Stimulated activated CD8-positive, alpha-beta memory T cell treated with anti-CD3 and anti-CD28 coated beads, Interleukin-2, amount 100 ng/mL, for 48 hours (primary cell): ENCODE measurements at places on chromosomes 11 and 22.

DNA sequence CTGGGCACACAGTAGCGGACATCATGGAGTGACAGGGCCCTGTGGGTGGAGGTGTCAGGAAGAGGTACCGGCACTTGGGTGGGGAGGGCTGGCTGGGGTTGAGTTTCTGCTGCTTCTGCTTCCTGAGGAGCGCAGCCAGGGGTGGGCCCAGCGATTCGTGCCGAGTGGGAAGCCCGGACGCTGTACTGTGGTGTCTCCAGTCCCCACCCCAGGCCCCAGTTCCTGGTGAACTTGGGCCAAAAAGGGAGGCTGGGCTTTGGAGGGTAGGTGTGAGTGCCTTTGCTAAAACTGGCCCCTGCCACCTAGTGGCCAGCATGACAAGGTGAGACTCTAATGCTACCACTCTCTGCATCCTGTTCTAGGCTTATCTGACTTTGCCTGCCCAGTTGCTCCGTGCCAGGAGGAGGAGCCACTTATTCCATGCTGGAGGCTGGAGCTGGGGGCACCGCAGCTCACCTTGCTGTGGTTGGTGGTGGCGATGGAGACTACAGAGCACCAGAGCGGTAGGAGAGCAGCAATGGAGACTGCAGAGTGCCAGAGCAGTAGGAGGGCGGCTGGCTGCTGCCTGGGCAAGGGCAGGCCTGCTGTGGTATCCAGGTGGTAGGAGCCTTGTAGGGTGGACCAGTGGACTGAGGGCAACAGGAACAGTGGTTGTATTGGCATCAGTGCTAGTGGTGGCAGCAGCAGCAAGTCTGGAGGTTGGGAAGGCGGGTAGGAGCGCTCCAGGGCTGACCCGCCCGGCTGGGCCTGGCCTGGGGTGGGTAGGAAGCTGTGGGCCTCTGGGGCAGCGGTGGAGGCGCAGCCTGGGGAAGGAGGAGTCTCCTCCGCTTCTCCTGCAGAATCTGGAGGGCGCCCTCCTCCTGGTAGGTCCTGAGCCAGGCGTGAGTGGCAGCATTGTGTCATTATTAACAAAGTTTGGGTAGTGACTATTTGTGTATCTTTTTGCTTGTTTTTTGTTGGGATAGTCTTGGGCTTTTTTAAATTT, 2.2 kb upstream of the RFPL2 start:
- DNase-seq = no peak

GRCh38 chr11:3159296-3160190, 5.6 kb downstream of the OSBPL5 start:
- DNase-seq = no peak

DNA sequence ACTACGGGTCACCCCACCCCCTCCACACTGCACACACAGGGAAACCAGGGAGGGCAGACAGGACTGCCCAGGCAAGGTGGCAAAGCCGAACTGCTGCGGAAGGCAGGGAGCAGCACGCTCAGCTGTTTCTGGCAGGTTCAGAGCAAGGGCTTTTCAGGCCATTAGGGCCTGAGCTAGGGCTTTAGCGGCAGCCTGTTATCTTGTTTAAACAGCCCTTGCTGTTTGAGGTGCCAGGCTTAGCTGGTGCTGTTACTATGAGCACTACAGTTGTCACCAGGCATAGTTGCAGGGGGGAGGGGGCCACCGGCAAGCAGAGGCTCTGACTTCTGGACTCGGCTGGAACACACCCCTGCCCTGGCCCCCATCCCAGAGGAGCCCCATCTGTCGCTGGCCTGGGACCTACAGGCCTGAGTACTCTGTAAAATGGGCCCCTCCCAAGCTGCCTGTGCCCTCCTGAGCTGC, 34.9 kb downstream of the RSPH14 start:
- DNase-seq = no peak

DNA sequence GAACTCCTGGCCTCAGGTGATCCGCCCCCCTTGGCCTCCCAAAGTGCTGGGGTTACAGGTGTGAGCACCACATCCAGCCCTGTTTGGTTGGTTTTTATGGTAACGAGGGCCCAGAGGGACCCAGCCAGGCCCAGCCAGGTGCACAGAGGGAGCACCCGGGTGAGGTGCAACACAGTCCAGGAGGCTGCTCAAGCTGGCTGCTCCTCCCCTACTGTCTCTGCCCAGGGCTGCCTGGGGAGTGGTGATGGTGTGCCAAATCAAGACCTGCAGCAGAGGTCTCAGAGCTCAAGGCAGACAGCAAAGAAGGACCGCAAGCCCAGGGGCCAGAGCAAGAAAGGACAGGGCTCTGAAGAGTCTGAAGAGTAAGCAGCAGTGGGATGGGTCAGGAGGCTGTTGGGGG, 1.4 kb downstream of the TSGA10IP start:
- no peak for DNase-seq

DNA sequence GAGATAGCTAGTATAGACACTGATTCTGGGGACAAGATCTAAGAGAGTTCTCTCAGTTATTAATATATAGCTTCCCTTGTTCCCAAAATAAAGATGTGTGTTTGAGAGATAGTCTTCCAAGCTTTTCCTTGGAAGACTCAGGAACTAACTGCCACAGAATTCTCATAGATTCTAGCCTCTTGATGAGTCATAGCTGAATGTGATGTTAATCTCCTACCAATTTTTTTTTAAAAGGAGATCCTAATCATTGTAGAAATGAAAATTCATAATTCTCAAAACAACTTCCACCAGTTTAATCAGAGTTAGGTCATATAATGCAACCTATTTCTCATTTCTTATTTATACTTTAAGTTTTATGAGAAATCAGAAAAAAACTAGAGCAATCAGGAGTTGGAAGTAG, 148.8 kb downstream of the JRKL start:
- no peak for DNase-seq

DNA sequence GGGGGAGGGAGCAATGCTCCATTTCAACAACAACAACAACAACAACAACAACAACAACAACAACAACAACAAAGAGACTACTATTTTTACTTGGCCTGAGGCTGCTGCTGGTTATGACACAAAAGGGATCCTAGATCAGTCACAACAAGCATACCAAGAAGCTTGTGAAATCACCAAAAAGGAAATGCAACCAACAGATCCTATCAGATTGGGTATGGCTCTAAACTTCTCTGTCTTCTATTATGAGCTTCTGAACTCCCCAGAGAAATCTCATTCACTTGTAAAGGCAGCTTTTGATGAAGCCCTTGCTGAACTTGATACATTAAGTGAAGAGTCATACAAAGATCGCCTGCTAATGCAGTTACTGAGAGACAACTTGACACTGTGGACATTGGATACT, 10.5 kb upstream of the MS4A2 start:
- no peak for DNase-seq

GRCh38 chr11:109338131-109338530, 83.9 kb upstream of the C11orf87 start:
- DNase-seq = no peak

GRCh38 chr11:83019888-83020579, 51.7 kb downstream of the RAB30 start:
- no peak for DNase-seq

- no peak for DNase-seq
Observed at GRCh38 chr11:70020336-70021214, 57.5 kb upstream of the ANO1 start.

DNA sequence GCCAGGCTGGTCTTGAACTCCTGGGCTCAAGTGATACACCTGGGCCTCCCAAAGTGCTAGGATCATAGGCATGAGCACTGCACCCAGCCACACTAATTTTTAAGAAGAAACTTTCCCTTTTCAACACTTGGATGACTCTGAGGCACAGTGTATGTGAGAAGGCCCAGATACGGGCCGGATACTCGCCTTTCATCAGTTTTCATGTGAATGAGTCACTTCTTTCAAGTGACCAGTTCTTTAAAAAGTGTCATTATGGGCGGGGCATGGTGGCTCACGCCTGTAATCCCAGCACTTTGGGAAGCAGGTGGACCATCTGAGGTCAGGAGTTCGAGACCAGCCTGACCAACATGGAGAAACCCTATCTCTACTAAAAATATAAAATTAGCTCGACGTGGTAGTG, 120.8 kb downstream of the CTTN start:
- DNase-seq = no peak

GRCh38 chr22:29206372-29207242, 911 bp downstream of the EMID1 start:
- DNase-seq = no peak

- no peak for DNase-seq
Observed at GRCh38 chr11:11978098-11978637, 30.3 kb downstream of the DKK3 start.

DNA sequence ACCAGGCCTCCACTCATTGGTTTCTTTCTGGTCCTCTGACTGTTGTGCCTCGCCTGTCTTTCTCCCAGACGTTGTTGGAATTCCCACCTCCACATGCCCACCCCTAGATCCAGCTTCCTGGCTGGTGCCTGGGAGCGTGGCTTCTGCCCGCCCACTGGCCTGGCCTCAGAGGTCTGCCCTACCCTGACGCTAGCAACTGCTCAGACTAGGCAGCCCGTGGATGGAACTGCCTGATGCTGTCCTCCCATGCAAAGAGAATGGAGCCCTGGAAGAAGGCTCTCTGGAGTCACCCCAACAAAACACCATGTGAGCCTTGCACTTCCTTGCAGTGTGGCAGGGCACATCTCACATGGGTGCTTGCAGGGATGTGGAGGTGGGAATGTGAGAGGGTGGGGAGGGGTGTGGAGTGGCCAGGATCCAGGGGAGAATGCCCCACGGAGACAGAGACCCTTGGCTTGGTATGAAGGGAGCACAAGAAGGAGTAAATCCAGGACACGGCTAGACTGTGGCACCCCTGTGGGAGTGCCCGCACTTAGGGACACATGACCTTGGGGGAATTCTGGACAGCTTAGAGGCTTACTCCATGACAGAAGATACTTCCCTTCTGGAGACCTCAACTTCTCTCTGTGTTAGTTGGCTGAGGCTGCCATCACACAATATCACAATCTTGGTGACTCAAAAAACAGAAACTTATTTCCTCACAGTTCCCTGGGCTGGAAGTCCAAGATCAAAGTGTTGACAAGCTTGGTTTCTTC, 22.5 kb upstream of the ADA2 start:
- no peak for DNase-seq
